ENCODE measurements at places on chromosomes 11 and 22.

DNA sequence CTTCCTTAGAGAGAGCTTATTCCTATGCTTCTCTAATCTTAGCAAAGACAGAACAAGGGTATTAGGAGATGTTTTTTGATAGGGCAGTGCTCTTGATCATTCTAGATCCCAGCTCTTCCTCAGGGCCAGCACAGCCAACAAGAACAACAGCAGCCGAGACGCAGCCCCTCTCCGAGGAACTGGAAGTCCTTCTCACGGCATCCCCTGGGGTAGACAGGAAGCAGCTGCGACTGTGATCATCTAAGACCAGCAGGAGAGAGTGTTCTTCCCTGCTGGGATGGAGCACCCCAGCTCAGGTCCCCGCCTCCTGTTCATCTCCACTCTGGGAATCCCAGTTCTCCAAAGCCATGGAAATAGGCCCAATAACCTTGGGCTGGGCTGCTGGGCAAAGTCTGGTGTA lies 29.6 kb downstream of the IRAG1 start:
- no peak for DNase-seq

DNA sequence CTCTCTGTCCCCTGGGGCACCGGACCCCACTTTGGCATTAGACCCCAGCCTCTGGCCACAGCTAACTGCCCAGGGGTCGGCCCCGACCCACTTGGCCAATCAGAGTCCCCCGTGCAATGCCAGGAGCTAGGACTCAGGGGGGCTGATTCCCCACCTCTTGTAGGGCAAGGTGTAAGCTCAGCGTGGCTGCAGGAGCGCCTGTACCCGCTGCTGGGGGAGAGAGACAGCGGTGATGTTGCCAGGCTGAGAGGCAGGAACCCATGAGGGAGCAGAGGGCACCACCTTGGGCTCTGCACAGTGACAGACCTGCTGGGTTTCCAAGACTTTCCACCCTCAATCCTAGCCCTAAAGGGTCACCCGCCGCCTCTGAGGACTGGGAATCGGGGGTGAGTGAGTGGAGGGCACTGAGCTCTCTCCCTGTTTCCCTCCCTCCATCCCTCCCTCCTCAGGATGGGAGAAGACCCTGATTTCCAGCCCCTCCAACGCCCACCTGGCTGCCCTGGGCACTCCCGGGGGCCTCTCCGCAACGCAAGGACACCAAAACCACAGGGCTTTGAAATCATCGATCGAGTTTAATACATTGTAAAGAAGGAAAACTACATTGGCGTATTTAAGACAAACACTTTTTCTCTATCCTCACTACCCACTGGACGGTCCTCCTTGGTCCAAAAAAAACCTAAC lies 128.4 kb downstream of the ARHGAP8 start:
- DNase-seq = no peak

DNA sequence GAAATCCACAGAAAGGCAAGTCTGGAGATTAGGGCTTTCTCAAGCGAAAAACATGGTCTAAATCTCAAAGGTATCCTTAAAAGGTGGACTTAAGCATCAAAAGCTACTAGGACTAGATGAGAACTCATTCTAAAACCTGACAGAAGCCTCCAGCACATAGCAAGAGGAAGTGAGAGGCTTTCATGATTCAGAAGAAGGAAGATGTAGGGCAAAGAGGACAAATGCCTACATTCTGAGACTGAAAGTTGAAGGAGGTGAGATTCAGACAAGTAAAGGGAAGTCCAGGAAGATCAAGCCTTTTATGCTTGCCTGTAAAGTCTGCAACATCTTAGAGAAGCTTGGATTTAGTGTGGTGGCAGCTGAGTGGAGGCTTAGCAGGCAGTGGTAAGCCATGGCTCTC lies 98.9 kb downstream of the PGR start:
- DNase-seq = no peak

DNA sequence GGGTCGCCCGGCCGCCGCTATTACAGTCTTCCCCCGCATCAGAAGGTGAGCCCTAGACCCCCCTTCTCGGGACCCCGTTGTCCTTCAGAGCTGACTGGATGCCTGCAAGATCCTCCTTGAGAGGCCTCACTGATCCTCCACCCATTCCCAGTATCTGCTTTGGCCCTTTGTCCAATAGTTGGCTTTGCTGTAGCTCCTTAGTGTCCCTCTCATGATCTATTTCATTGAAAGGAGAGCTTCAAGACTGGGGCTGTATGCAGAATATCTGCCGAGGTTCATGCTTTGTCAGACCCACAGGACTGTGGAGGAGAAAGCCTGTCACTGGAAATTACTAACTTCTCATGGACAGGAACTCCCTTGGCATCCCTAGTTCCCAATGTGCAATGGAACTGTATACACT lies 499 bp downstream of the DLAT start:
- no peak for DNase-seq

DNA sequence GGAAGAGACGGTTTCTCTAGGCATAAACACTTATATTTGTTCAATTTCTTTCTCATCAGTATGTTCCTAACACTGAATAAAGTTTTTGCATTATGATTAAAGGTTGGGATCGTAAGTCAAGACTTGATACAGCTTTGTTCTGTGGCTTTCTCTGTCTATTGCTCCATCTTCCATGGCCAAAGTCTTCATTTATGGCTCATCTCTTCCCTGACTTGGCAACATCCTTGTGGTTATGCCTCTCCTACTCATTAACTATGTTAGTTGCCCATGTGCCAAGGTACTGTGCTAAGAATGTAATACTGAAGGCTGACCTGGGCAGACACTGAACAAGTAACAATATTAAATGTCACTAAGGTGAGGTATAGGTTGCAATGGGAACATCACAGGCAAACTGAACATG lies 1.6 kb upstream of the ACCSL start:
- no peak for DNase-seq

DNA sequence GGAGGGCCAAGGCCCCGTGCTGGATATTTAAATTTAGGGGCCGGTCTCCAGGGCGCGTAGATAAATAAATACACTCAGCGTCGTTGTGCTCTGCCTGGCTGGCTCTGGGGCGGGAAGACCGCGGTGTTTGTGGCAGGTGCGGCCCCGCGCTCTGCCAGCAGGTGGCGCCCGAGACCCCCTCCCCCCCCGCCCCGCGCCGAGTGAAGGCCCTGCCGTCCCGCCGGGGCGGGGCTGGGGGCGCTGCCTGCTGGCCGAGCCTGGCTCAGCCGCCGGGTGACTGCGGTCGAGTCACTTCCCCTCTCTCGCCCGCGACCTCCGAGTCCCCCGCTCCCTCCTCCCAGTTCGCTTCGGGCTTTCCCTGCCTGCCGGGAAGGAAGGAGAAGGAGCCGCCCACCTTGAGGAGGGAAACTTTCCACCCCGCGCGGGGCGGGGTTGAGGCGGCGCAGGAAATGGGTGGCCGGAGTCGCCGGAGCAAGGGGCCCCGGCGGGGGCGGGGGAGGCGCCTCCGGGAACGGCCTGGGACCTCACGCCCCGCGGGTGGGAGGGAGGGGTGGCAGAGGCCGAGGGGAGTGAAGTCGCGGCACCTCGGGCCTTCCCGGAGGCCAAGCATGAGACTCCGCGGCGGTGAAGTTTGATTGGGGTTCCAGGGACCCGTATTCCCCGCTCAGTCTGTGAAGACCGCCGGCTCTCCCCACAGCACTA lies 1.6 kb upstream of the EHBP1L1 start:
- peak; percentile 79 for DNase-seq

DNA sequence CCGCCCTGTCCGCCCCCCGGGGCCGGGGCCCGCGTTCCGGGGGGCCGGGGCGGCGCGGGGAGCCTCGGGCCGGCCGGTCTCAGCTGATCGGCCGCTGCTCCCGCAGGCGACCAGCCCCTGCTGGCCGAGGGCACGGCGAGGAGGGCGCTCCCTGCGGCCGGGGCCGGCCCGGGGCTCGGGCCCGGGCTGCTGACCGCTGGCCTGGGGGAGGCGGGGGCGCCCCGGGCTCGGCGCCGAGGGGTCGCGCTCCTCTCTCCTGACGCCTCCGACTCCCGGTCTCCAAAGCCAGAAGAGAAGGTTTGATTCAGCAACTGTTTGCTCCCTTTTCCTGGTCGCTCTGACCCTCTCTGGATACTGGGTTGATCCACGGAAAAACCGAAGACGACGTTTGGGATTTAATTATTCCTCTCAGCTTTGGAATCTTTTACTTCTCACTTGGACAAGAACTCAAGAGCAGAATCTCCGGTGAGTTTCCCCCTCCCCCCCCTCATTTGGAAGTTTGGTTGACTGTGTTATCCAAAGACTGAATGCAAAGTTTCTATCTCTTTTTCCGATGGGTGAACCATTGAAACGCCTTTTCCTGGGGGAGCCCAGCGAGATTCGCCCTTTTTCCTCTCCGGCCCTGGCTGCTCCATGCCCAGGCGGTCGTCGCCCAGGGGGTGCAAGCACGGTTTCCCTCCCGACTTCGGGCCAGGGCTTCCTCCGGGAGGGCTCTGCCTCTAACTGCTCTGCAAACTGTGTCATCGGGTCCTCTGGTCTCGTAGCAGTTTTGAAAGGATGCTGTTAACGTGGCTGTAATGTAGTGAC lies 725 bp downstream of the KDM2A start:
- DNase-seq = peak; percentile 16

DNA sequence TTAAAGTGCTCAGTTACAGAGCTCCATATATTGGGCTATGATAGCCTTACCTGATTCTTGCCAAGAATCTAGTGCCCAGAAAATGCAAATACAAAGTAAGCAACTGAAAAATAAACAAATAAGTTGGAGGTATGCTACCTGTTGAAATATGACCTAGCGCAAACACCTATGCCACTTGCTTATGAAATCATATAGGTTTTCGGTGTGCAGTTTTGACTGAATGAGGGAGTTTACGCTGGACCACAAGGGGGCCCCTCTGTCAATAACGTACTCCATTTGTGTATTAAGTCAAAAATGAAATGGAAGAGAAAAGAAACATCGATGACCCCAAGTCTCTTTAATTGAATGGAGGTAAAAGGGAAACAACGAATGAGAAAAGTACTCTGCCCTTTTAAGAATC lies 84.9 kb upstream of the TRIM77 start:
- DNase-seq = no peak

DNA sequence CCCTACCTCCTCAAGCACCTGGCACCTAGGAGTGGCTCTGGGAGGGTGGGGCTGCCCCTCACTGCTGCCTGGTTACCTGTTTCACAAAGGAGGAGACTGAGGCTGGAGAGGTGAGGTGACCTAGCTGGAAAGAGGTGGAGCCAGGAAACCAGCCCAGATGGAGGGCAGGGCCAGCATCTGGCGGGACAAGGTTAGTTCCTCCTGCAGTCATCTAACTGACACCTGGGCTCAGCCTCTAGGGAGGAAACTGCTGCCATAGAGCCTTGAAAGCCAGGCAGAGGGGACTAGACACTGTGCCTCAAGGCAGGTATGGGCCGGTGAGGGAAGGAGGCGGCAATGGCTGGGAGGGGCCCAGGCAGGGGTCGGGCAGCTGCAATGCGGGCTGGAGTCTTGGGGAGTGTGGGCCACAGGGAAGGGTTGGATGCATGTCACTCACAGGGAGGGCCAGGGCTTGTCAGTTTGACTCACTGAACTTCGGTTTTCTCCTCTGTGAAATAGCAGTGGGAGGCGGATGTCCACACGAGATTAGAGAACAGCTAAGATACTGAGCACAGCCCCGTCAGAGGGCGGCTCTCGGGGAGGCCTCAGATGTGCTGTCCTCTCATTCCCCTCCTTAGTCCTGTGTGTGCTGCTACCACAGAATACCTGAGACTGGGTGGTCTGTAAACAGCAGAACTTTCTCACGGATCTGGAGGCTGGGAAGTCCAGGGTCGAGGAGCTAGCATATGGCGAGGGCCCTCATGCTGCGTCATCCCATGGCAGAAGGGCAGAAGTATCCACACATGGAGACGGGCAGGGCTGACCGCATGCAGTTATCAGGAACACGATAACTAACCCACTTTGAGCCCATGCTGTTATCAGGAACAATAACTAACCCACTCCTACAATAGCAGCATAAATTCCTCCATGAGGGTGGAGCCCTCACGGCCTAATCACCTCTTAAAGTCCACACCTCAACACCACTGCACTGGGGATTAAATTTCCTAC lies 16.1 kb downstream of the MGAT3 start:
- DNase-seq = no peak

DNA sequence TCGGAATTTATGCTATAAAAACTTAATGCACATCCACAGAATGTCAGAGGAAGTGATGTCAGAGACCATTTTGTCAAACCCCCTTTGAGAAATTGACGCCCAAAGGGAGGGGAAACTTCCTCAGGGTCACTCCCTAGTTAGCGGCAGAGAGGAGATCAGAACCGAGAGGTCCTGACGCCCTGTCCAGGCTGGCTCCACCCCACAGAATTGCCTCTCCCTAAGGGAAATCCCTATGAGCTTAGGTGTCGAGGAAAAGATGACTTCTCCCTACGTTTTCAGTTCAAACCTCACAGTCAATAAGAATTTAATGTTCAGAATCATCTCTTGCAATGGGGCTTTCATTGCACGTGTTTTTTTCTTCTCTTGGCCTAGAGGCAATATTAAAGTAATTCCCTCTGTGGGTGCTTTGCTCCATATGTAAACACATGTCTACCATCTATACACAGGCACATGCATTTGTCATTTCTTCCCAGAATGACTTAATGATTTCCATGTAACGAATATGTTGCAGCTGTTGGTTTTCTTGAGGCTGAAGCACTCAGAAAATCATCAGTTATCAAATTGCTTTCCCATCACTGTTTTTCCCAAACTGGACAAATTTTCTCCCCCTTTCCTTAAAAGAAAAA lies 148.7 kb upstream of the TIMP3 start:
- DNase-seq = no peak

DNA sequence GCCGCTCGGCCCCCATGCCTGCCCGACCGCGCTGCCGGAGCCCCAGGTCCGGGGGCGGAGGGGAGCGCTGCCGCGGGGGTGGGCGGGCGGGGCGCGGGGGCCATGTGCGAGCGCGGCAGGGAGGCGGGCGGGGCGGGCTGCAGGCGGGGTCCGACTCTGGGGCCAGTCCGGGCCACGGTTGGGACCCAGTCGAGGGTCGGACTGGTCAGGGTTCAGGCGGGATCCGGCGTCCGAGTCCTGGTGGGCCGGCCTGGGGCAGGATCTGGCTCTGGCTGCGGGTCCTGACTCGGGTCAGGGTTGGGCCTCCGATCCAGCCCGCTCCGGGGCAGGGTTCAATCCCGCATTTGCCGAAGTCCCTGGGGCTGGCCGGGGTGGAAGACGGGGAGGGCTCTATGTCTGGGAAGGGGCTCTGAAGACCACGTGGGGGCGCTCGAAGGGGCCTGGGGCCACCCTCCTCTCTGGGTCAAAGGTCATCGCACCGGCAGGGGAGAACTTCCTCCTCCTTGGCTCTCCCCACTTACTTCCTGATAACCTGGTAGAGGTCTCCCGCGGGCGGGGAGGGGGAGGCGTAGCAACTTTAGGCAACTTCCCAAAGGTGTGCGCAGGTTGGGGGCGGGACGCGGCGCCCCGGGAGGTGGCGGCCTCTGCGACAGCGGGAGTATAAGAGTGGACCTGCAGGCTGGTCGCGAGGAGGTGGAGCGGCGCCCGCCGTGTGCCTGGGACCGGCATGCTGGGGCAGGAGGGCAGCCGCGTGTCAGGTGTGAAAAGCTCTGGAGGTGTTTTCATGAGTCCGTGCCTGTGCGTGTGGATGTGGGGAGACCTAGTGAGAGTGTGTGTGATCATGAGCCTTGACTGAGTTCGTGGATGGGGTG lies 603 bp downstream of the ESRRA start:
- peak; percentile 32 for DNase-seq

DNA sequence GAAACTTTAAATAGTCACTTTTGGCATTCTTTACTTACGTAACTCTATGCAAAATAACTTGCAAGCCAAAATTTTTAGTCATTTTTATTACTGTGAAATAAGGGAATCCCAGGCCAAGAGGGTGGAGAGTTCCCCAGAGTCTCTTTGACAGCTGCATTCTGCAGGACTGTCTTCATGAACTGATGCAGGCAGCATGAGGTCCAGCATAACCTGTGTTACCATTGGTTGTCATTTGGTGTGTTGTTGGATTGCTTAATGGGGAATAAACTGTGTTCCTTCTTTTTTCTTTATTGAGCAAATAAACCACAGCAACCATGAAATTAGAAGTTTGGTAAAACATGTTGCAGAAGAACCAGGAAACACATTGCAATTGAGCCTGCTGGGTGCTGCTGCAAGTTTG lies 24.6 kb downstream of the MMP27 start:
- DNase-seq = no peak
